Choroid plexus epithelial cell (primary cell): ENCODE measurements at places on chromosomes 7 and 10.

DNA sequence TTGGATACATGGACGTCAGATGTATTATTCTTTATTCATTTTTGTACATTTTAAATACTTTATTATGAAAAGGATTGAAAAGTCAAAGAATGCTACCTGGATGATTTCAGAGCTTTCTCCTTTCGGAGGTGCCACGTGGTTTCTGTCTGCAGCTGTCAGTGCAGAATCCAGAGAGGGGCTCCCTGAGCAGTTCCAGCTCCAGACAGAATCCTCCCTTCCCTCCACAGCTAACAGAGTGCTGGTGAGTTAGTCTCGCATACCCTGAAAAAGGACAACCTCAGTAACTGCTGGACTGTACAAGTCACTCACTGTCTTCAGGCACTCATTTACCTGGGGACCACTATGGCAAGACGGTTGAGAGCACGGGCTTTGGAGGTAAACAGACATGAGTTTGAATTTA, 10.9 kb downstream of the DNMBP start:
- DNase-seq = no peak

GRCh38 chr10:77974396-77975074, 48.0 kb upstream of the DLG5 start:
- DNase-seq = peak; percentile 84

GRCh38 chr10:8227246-8227645, 172.8 kb downstream of the GATA3 start:
- DNase-seq = no peak

DNA sequence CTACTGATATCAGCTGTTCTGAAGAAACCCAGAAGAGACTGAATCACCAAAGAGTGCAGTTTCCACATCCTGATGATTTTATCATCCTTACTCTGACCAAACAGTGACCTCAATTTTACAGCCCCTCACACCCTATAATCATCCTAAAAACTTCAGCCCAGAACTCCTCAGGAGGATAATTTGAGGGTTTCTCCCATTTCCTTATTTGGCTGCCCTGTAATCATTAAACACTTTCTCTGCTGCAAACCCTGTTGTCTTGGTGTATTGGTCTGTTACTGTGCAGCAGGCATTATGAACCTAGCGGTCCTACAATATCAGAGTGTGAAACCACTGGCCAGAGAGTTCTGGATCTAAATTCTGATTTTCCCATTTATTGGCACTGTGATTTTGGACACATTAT, 141.7 kb downstream of the PCLO start:
- no peak for DNase-seq

GRCh38 chr7:97731736-97732564, at the start of gene TAC1:
Gene TAC1 (plus strand): TSS chr7:97732086. CDS start chr7:97732613, 527 bp downstream.
- no peak for DNase-seq

- no peak for DNase-seq
These were observed 513.7 kb downstream of the RPS24 start for GRCh38 chr10:78547397-78547796.

GRCh38 chr10:13102002-13102794, 2.2 kb downstream of the OPTN start:
- peak; percentile 69 for DNase-seq

DNA sequence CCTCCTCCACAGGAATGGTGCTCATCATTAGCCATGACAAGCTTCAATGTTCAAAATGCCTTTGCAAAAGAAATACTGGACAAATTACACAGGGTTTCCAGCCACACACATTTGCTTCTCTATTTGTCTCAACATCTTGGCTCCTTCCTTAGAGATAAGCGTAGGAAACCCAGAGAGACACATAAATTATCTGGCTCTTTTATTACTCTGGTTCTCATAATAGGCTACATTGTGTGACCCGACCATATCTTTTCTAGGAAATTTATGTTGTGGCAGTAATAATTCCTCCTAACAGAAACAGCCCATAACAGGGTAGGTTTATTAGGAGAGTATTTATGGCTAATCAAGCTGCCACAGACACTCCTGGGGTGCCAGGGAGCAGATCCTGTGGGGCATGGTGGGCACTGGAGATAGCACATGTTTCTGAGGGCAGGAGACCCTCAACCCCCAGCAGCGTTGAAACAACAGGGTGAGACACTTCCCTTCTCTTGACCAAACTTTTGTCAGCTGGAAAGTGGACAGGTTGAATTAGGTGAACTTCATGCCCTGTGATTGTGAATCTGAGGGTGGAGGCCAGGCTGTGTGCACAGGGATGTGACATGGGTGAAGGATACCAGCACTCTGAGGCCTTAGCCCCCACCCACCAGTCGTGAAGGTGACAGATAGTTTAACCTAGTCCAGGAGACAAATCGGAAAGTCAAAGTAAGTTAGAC, 295.9 kb upstream of the ZNF32 start:
- DNase-seq = no peak

- DNase-seq = peak; percentile 39
These were observed 39.7 kb downstream of the CDC14C start for GRCh38 chr7:48964074-48964473.

GRCh38 chr10:69959911-69960310, 92.7 kb upstream of the MACROH2A2 start:
- DNase-seq = no peak

DNA sequence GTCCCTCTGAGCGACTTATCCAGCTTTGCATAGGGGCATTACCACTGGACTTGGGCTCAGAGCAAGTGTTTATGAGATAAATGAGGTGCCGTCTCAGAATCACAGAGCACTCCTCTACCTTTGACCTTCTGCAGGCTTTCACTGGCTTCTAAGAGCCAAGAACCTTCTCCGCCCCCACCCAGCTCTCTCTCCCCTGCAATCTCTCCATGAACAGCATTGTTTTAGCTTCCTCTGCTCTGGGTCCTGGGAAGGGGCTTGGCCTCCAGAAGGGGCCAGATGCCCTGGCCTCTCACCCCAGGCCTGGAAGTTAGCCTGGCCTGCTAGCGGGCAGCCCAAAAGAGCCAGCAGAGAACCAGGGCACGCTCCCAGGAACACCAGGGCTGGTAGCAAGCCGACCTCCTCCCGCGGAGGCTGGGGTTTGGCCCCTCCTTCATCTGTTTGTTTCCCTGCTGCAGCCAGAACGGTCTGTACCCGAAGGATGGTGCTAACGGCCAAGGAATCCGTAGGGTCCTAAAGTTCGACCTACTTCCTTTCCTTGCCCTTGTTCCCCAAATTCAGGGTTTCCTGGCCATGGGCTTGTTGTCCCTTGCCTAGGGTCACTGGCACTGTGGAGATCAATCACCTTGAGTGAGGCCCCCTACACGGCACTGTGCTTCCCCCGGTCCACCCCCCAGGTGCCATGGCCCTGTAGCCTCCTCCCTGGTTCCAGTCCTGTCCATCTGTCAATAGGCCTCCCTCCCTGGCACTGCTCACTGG, 18.7 kb upstream of the DDIT4 start:
- peak; percentile 93 for DNase-seq

GRCh38 chr7:96774358-96774757, 64.7 kb upstream of the SEM1 start:
- DNase-seq = no peak

- no peak for DNase-seq
These were observed 16.5 kb downstream of the SYPL1 start for GRCh38 chr7:106095634-106096033.

GRCh38 chr10:17649836-17650235, 5.9 kb downstream of the STAM start:
- DNase-seq = no peak

- peak; percentile 53 for DNase-seq
These were observed 27.1 kb upstream of the TNRC18 start for GRCh38 chr7:5450549-5451327.

GRCh38 chr7:101218236-101219125, 516 bp downstream of the ZNHIT1 start:
- peak; percentile 30 for DNase-seq

DNA sequence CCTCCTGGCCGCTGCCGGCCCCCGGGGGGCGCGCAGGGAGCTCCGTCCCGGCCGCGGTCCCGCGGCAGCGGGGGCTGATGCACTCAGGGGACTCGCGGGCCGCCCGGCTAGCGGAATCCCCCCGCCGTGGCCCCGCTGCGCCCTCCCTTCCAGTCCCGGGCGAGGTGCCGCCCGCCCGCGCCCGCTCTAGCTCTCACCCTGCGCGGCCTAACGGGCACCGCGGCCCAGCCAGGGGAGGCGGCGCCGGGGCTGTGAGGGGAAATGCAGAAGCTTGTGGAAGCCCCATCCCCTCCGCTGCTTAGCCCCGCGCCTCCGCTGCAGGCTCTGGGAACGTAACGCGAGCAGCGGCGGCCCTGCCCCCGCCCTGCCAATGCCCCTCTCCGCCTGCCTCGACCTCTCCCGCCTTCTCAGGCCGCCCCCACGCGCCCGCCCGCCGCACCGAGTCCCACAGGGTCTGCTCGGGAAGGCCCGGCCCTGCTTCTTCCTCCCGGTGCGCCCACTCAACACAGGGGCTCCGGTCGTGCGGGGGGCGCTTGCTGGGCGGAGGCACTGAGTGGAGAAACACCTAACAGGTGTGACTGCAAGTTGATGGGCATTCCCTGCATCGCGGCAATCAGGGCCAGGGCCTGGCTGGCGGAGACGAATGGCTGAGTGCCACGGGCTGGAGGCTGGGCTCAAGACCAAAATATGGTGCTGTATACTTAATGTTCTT, 384 bp upstream of the TMEM229A start:
- DNase-seq = no peak

DNA sequence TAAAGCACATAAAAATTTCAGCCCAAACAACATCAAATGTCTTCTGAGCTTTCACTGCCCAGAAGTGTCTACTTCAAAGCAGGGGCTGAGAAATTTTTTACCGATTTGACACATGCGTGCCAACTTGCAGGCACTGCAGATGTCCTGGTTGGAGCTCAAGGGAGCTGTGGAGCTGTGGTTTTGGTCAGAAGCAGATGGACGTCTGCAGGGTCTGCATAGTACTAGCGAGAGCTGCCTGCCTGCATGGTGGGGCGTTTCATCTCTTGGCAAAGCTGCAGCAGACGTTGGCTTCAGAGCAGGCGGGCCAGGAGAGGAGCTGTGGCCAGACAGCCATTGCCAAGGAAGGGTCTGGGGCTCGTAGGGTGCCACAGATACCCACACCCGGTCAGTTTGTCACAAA, 296.7 kb downstream of the GLRX3 start:
- no peak for DNase-seq

DNA sequence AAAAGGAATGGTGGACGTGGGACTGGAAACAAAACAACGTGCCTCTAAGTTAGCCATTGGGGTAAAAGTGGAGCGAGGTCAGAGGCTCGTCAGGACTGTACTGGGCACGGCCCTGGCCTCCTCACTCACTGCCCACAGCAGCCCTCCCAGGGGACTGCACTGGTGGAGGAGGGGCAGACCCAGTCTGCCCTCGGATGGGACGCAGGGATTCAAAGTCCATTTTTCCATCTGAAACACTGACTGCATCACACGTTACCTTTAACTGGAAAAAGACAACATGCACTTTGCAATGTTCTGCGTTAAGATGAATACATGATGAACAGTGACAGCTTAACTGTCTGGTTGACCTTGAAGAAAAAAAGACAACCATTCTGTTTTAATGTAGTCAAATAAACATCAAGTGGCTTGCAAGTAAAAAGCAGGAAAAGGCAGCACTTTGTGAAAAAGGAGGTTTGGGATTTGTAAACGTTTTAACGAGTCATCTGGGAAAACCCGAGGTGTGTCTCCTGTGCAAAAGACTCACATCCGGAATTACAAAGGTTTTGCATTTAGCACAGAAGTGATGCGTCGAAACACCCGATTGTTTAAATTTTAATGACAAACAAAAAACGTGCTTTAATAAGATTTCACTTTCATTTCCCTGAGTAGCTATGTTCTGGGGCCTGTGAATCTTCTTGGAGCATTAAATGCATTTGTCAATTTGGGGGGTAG, 18.8 kb downstream of the KLF6 start:
- no peak for DNase-seq

DNA sequence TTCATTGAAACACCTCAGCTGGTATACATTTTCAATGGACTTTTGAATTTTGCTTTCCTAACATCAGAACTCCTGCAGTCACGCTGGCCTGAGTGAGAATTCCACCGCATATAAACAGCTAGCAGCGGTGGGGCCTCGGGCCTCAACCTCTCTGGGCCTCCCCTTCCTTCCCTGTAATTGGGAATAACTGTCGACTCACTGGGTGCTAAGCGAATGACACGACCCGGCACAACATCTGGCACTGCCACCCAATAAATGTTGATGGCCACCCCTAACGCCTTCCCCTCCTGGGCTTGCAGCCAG, 670 bp downstream of the RCC1L start:
- DNase-seq = no peak

DNA sequence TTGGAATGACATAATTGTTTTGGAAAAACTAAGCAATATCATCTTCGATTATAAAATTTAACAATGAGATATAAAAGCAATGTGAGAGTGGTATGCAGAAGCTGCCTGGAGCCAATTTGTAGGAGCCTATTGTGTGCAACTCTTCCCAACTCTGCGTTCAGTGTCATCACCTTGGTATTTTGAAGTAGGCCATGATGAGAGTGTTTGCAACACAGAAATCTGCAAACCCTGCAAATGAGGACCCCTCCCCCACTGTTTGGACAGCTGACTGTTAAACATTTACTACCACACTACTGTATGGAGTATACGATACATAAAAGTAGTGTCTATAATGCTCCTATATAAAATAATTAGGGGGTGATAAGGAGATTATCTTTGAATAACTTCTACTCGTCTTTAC, 531.3 kb downstream of the ATRNL1 start:
- peak; percentile 54 for DNase-seq

DNA sequence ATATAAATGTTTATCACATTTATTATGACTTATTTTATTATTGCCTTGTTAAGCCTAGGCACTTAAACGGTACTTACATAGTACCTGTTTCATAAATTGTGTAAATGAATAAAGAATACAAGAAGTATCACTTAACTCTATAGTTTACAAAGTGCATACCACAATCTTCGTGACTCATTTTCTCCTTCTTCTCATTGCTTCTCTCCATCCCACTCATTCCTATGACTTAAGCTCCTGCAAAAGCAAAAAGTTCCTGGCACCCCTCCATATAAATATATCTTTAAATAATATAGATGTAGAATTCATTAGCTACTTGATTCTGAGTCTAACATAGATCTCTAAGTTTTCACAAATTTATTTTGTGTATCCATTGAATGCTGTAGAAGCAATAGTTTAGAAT, 1382.0 kb upstream of the CELF2 start:
- peak; percentile 87 for DNase-seq

DNA sequence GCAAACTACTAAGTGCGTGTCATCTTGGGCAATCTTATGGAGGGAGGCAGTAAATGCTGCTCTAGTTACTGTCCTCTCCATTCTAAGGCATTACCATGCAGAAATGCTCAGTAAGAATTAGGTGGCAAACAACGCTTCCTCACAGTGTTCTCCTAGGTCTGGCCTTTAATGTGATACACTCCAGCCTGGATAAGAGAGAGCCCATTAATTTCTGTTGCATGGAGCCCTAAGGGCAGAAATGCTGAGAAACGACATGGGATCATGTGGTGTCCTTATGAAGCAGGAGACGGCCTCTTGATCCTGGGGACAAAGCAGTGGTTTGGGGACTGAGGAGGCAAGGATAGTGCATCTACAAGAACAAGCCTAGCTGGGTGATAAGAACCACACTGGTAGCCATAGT, 44.0 kb downstream of the SLC25A13 start:
- DNase-seq = no peak

GRCh38 chr10:96034625-96035024, 8.8 kb upstream of the CCNJ start:
- no peak for DNase-seq

- DNase-seq = no peak
These were observed 75.4 kb downstream of the JAZF1 start for GRCh38 chr7:28105234-28105633.

- DNase-seq = no peak
These were observed 56.0 kb downstream of the CAMK2B start for GRCh38 chr7:44269417-44269816.
